ENCODE measurements at places on chromosomes 12 and 14.

- DNase-seq, result no peak
These were observed 121.9 kb downstream of the DNAI7 start for GRCh38 chr12:25072906-25073650.

DNA sequence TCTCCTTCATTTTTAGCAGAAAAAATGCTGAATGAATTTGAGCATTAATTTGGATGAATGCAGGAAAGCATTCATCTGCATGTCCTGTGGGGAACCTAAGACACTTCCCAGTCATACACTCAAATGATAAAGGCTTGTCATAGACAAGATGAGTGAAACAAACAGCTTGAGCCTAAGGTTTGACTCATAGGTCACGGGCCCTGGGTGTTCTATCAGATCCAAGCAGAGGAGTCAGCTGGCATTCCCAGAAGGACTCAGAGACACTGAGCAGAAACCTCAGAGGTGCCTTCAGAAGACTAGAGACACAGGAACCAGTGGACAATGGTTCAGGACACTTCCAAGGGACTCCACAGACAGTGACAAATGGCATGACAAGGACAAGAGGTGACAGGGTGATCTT lies 183.9 kb downstream of the NTF3 start:
- no peak for DNase-seq

DNA sequence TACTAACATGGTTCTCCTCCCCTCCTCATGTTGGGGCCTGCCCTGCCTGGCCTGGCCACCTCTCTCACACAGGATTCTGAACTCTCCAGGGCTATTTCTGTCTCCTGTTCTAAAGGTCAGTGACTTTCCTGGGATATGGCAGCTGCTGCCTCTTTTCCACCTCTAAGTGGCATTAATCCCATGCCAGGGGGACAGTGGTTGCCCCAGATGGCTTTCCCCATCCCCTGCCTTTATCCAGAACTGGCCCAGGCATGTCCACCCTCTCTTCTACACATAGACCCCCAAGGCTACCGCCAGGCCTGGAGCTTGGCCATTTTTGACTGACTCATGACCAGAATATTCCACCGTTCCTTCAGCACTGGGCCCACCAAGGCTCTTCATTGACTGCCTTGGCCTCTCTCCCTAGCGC lies 90.4 kb downstream of the IRF2BPL start:
- DNase-seq, result no peak

DNA sequence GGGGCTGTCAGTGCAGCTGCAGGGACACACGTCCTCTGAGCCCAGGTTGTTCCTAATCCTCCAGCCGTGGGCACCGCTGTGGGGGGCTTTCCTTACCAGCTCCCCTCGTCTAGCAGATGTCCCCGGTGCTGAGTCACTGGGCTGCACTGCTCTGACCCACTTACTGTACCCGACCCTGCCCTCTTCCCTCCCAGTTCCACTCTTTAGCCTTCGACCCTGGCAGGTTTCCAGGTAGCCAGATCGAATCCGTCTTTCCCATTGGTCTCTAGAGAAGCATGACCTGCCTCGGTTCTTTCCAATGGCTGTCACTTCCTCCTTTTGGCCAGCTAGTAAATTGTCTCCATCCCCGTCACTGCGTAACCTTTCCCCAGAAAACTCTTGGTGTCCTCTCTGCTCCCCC lies 48.4 kb downstream of the ELK3 start:
- DNase-seq, result no peak

- DNase-seq, result no peak
These were observed 7.3 kb downstream of the IL31 start for GRCh38 chr12:122166422-122167349.

GRCh38 chr14:75539561-75540478 lies 17.6 kb downstream of the BATF start:
- no peak for DNase-seq

GRCh38 chr12:128709660-128710059 lies 114.1 kb downstream of the SLC15A4 start:
- no peak for DNase-seq

Measured in GF-D8 (cell line).